Effector CD4-positive, alpha-beta T cell (primary cell): ENCODE measurements at places on chromosomes 2 and 18.
A peak's percentile ranks its signal among the peaks of the same experiment; 100 is the strongest.

- DNase-seq, result no peak
These were observed 150.0 kb upstream of the ARHGAP28 start for GRCh38 chr18:6579486-6579885.

GRCh38 chr2:162153608-162154224 is 1.7 kb upstream of the GCG start:
- DNase-seq, result peak; percentile 46

DNA sequence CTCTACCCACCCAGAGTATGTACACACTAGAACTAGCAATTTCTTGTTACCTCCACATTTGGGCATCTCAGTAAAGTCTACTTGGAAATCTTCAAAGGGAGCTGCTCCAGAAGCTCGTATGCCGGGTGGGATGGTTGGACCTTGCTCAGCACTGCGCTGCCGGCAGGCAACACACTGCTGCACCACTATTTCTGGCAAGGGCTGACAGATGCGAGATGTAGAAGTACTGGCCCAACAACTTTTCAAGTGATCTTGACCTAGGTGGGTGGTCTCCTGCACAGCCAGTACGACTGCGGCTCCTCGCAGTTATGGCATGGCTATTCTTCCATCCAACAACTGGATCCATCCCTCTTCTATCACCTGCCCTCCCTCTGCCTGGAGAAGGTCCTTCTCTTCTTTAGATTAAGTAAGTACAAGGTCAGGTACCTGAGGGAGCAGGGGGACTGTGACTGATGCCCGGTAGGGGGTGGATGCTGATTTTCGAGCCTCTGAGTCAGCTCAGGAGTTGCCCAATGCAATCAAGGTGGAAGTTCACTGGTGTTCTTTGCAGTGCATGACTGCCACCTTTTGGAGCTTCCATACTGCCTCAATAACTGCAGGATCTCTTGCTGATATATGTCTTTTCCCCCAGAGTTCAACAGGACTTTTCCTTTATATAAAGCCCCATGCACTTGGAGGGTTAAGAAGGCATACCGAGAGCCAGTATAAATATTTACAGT is 100.4 kb upstream of the SLC1A4 start:
- DNase-seq, result no peak

DNA sequence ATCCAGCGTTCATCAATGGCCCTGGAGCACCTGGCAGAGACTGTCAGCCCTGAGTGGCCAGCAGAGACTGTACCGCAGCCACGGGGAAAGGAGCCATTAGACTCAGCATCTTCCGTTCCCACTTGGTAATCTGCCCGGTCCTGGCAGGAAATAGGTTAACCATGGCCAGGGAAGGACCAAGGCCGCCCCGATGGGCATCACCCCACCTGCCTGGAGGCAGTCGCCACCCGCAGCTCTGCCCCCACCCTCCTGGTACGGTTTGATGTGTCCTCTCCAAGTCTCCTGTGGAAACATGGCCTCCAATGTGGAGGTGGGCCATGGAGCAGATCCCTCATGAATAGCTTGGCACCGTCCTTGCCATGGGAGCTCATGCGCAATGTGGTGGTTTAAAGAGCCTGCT is 75.3 kb downstream of the RTP5 start:
- no peak for DNase-seq

DNA sequence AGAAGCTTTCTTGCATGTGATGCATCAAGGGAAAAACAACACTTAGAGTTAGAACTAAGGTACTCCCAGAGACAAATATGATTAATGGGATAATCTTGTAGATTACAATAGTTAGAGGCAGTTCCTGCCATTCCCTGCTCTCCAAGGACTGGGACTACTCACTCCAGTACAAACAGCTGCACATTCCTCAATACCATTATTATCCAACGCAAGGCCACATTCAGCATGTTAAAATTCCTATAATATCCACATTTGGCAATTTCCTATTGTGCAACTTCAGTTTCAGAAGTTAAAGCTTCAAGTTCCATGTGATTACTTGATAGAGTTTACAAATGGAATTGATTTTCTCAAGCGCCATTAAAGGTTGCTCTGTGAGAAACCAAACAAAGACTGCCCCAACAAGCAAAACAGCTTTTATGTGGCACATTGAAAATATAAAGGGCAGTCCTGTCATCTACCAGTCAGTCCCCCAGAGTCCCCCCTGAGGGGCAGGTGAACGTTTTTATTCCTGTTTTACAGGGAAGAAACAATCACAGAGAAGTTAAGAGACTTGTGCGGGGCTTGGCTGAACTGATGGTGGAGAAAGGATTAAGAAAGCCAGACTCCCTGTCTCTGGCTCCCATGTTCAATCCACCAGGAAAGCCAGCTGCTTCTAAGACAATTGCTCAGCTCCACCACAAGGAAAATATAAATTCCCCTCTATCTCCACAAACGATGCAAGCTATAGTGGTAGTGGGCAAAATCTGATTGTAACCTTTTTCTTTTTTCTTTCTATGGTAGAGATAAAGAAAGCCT is 72.6 kb downstream of the TXNL1 start:
- no peak for DNase-seq

DNA sequence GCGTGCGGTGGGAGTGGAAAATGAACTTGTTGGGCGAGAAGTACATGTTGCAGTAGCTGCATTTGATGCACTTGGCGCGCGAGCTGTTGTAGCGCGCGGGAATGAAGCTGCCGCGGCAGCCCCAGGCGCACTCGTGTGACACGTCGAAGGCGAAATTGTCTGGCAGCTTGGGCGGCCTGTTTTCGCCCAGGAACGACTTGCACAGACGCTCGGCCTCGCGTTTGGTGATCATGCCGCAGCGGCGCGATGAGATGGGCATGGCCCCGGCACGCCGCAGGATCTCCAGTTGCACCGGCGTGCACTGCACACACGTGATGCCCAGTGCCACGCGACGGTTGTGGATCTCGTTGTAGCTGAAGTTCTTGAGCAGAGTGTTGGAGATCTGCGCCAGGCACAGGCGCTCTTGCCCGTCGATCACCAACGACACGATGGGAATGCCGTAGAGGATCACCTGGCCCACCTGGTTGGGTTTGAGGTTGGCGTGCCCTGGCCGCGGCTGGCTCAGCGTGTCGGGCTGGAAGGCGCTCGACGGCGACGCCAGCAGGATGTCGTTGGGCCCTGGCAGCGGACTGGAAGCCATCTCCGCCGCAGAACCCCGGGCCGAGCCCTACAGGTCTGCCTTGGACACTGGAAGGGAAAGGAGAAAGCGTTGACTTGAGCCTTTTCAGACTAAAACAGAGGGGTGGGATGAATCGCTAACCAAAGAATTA is 2.7 kb downstream of the SKOR2 start:
- DNase-seq, result no peak

GRCh38 chr2:106137731-106138521 is 56.2 kb downstream of the UXS1 start:
- DNase-seq, result peak; percentile 24

- DNase-seq, result no peak
These were observed 86.5 kb upstream of the PPP1CB start for GRCh38 chr2:28665041-28665704.

GRCh38 chr2:184646593-184646992 is 48.3 kb downstream of the ZNF804A start:
- DNase-seq, result no peak

GRCh38 chr2:215930505-215931253 is 82.7 kb downstream of the MREG start:
- DNase-seq, result no peak

- DNase-seq, result no peak
These were observed 30.1 kb upstream of the SH3RF3 start for GRCh38 chr2:109098921-109099273.

GRCh38 chr2:42902939-42903709 is 110.7 kb upstream of the HAAO start:
- DNase-seq, result no peak

GRCh38 chr2:239015218-239015900 is 167.5 kb downstream of the TWIST2 start:
- no peak for DNase-seq

GRCh38 chr18:55265984-55266383 is 306.7 kb upstream of the CCDC68 start:
- DNase-seq, result no peak

- no peak for DNase-seq
These were observed 35.7 kb downstream of the THUMPD2 start for GRCh38 chr2:39743269-39743776.

DNA sequence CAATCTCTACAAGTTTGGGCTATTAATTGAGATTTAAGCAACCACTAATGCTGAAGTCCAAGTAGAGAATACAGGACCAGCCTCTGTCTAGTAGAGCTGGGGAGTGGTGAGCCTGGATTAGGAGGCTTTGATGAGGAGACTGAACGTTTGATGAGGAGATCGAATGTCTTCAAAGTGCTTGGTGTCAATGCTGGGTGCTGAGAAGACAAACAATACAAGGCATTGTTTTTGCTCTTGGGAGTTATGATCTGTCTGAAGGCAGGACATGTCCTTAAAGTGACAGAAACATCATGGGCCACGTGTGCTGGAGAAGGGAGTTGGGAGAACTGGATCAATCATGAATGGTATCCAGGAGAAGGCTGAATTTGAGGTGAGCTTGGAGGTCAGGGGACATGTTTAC is 143.6 kb downstream of the SPHKAP start:
- no peak for DNase-seq

DNA sequence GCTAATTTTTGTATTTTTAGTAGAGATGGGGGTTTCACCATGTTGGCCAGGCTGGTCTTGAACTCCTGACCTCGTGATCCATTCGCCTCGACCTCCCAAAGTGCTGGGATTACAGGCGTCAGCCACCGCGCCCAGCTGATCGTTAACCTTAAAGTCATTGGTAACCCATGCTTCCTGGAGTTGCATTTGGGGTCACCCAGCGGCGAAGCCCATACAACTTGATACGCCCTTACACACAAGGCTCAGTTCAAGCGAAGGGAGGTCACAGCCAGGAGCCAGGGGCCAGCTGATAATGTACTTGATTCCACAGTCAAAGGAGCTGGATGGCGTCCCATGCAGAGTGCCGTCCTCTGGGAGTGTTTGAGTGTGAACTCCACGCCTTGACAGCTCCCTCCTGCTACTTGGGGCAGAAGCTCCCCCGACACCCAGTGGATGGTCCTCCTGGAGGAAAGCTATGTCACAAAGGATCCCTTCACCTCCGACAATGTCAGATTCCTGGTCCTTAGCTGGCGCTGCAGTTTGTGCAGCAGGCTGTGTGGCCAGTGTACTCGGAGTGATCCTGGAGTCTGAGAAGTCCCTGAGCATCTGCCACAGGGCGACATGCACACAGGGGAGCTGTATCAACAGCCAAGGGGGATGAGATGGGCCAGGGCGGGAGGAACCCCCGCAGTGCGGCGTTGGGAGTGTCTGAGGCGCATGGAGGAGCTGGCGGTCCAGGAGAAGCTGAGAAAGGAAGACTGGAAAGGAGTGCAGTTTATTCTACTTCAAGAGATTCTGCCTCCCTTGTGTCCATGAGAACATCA is 7.9 kb downstream of the CLHC1 start:
- no peak for DNase-seq
